ENCODE measurements at places on chromosomes 16 and 17. TPM values are rescaled to one million over a fixed set of nuclear protein-coding genes. Genes with fewer than 3 reads are reported as not detected.

GRCh38 chr16:63581570-63581969 lies 1540.3 kb downstream of the CDH11 start:
- no peak for DNase-seq

GRCh38 chr16:49485663-49486062 lies 112.1 kb downstream of the C16orf78 start:
- DNase-seq: no peak

GRCh38 chr17:72193391-72194106 lies 72.7 kb downstream of the SOX9 start:
- DNase-seq: no peak

DNA sequence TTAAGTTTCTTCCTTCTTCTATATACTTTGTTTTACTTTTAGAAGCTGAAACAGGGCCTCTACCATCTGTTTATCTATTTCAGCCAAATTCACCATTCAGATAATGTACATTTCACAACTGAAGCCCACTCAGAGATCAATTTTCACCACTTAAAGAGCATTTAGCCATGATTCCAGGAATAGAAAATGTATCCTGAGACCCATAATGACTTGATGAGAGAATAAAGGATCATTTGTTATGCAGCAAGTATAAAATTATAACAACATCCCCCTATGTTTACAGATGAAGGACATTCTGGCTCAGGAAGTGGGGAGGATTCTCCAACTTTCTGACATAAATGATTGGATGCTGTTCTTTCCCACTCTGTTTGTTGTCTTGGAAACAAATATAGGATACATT lies 962.1 kb upstream of the EEF2KMT start:
- DNase-seq: no peak

- no peak for DNase-seq
These were observed 5.7 kb upstream of the RAB40B start for GRCh38 chr17:82703935-82704865.

- DNase-seq: no peak
These were observed 10.9 kb downstream of the ADAM11 start for GRCh38 chr17:44769647-44770084.

DNA sequence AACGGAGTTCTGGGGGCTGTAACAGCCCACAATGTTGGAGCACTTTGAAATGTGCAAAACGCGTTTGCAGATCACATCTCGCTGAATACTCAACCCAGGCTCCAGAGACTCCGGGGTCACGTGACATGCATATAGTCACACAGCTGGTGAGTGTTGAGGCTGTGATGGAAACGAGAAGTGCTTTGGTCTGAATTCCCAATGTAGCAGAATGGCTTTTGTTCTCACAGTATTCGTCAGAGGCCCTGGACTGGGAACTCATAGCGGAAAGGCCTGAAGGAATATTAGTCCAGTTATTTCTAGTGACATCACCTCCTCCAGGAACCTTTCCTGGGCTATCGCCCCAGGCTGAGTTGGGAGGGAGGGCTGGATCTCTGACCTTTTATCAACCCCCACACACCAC lies 95.8 kb upstream of the CRHR1 start:
- no peak for DNase-seq

- no peak for DNase-seq
These were observed 10.5 kb upstream of the CYLD start for GRCh38 chr16:50731130-50731988.

DNA sequence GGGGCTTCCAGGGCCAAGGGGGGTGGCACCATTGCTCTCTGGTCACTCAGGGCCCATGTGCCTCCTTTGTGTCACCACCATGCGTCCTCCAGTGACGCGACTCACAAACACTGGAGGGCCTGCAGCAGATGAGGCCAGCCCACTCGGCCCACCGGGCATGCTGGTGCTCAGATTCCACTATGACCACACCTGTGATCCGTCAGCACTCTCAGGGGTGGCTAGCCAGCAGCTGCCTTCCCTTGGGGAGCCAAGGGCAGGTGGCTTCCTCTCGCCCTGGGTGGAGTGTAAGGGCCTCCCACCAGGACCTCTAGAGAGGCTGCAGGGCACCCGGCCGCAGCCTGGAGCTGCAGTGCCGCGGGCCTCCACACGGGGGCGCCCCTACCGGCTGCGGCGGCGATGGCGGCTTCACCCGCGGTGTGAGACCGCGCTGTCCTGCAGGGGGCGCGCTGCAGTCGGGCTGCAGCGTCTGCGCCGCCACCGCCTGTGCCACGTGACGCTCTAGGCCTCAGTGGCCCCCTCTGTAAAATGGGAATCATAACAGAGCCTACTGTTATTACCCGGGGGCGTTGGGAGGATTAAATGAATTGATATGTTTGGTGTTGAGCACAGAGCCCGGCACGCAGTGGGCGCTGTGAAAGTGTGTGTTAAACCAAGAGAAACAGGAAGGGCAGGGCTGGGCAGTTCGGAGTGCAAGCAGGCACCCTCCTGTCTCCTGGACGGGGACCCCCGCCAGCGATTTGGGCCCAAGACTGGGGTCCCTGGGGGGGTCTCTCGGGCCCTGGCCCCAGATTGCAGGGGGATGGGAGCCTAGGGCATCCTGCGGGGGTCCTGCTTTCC lies 192.4 kb upstream of the GSE1 start:
- peak; percentile 86 for DNase-seq

GRCh38 chr17:43020030-43020621 lies 2.1 kb downstream of the VAT1 start:
- DNase-seq: no peak

DNA sequence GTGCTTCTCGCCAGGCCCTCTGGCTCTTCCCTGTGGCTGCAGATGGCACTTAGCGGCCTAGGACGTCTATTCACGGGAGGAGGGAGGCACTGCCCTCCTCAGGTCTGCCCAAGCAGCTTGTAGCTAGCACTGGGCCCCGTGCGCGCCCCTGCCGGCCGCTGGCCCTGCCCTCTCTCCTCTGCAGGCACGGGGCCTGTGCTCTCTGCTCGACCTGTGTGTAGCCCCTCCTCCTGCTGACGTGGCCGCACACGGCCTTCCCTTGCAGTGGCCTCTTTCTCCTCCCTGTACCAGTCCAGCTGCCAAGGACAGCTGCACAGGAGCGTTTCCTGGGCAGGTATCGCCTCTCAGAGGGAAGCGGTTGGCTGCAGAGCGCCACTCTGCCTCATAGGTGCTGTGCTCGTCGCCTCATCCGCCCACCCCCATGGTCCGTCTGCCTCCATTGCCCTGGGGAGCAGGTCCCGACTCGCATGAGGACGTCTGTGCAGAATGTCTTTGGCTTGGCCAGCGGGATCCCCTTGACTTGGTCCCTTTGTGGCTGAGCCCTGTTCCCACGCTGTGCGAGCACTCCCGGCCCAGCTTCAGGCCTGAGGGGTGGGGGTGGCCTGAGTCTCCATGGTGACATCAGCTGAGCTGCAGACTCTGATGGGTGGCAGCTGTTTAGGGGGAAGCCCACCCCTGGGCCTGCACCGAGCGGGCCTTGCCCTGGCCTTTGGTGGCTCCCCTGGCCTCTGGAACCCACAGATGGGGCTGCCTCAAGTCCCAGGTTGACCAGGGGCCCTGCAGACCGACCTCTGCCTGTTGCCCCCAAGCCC lies 34.6 kb downstream of the TSC2 start:
- no peak for DNase-seq

- peak; percentile 20 for DNase-seq
These were observed 100.9 kb upstream of the TNRC6C start for GRCh38 chr17:77857613-77858012.

- DNase-seq: no peak
These were observed 42.8 kb downstream of the CDK5R1 start for GRCh38 chr17:32529604-32530003.

DNA sequence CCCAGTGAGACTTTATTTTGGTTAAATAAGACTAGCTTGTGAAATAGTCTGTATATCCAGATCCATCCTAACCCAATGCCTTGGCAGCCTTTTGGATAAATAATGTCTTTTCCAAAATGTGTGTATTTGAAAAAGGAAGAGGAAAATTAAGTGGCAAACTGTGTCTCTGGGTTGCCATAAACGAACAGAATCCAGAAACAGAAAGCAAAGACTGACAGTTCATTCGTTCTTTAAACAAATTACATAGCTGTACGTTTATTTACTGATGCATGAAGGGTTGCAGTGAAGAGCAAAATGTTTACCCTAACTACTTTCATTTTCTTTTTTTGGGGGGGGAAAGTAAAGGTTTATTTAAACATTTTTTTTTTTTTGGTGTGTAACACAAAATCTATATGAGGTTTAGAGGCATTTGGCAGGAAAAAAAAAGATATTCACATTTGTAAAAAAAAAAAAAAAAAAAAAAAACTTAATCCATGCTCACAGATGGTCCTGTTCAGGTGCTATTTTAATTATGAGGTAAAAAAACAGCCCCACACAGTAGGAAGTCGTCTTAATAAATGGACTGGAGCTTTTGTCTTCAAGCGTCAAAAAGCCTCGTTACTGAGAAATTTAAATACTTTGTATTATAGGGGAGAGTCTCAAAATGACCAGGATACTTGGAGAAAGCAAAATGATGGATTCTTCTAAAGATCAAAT lies 245.9 kb downstream of the FTO start:
- DNase-seq: no peak

DNA sequence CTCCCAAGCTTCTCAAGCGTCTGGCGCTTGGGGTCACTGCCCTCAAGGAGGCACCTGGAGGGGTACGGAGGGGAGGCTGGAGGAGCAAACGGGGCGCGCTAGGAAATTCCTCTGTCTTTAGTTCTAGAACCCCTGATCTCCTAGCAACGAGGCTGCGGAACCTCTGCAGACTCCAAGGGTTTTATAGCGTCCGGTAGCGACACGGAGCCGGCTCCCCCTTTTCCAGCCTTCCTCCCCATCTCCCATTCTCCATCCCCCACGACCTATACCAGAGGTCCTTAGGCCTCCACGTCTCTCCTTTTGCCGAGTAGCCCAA lies 601 bp upstream of the CDIPT start:
- no peak for DNase-seq

DNA sequence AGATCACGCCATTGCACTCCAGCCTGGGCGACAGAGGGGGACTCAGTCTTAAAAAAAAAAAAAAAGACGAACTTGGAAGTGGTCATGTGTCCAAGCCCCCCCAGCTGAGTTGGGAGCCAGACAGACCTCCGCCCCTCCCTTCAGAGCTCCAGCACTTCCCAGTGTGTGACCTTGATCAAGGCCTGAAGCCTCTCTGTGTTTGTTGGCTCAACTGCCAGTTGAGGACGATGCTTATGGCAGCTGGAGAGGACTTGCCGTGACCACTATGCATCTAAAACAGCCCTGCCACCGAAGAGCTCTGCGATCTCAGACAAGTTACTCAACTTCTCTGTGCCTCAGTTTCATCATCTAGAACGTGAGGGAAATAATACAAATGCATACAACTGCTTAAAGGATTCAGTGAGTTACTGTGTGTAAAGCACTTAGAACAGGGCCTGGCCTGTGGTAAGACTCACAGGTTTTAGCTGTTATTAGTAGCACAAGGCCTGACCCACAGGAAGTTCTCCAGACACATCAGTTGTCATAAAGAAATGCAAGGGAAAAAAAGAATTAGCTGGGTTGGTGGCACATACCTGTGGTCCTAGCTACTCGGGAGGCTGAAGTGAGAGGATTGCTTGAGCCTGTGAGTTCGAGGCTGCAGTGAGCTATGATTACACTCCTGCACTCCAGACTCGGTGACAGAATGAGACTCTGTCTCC lies 7.0 kb upstream of the IL27 start:
- DNase-seq: no peak

The BIRC5 gene
- 0.19 TPM for total RNA-seq

The SLC13A2 gene
- not detected for total RNA-seq

The IGFBP4 gene
- 1,004 TPM for total RNA-seq

The DNAI2 gene
- not detected for total RNA-seq

The EVPLL gene
- total RNA-seq: not detected

The SEPTIN1 gene
- 1.6 TPM for total RNA-seq

The DRC3 gene
- 2.4 TPM for total RNA-seq

The TRPV3 gene
- total RNA-seq: 2.7 TPM

The GTF3C1 gene
- total RNA-seq: 39.8 TPM

The RNF222 gene
- total RNA-seq: not detected

The CACNG1 gene
- total RNA-seq: not detected

Measured in posterior vena cava (tissue), 2 donors.